ENCODE measurements at places on chromosomes 2 and 18.

DNA sequence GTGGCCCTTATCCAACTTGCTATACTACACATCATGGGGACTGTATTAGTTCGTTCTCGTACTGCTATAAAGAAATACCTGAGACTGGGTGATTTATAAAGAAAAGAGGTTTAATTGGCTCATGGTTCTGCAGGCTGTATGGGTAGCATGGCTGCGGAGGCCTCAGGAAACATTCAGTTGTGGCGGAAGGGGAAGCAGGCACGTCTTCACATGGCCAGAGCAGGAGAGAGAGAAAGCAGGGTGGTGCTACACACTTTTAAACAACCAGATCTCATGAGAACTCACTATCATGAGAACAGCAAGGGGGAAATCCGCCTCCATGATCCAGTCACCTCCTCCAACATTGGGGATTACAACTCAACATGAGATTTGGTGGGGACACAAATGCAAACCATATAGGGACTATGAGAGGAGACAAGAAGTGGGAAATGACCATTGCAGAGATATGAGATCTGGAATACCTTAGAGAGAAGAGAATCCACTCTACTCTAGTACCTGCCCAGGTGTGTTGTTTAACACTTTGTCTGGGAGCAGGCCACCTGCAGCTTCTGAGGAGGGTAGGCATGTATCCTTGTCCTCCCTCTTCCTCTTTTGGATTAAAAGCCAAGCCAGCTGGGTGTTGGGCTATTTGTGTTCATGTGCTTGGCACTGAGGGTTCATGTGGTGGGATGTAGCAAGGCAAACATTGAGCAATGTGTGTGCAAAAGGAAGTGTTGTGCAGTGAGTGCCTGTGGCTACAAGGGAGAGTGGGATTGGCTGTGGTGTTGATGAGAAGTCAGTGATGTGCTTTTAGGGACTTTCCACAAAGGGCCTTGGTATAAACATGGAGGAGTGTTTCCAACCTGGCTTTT lies 22.8 kb downstream of the TTLL4 start:
- DNase-seq = no peak

DNA sequence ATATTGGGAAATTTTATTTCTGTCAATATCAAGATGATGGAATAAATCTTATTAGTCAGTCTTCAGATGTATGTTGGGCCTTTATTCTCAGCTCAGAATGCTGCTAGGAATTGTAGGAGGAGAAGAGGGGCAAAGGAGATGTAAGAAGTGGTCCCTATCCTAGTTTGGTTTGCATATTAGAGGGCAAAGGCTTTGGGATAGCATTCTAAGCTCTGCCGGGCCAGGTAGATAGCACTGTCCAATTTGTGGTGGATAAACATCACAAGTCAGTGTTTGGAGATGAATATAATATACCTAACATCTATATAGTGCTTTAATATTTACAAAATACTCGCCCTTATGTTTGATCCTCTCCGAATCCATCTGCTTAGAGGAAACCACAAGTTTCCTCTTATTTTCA lies 149.2 kb downstream of the GULP1 start:
- no peak for DNase-seq

GRCh38 chr2:203824603-203825002 lies 43.0 kb upstream of the CTLA4 start:
- DNase-seq = no peak

DNA sequence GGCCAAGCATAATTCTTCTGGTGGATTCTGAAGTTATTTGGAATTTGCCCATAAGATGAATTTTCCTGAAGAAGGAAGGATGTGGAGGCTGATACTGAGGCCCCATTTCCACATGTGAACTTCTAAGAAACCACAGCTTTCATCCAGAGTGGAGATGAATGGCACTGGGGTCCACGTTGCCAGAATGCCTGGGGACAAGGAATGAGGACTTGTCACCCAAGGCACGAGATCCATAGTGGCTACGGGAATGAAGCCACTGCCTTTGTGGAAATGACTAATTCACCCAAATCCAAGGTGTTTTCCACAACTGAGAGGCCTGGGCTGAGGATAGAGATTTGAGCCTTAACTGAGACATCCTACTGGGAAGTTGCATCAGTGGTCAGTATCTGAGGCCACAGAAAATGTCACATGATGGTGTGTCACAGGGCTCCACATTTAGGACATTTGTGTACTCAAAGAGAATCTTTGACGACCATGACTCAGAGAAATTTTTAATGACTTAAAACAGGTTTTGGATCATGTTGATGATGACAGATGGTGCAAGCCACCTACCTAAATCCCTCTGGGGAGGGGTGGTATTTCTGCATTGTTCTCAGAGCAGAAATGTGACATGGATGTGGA lies 286.1 kb downstream of the SOX11 start:
- DNase-seq = no peak
